ENCODE measurements at places on chromosomes 11 and 22. TPM values are rescaled to one million over a fixed set of nuclear protein-coding genes. Genes with fewer than 3 reads are reported as not detected.

The POTEH gene
- total RNA-seq, result not detected

The TBX10 gene
- not detected for total RNA-seq

The DNAJB7 gene
- not detected for total RNA-seq

The GRIA4 gene
- total RNA-seq, result not detected

The EIF4ENIF1 gene
- total RNA-seq, result 10.9 TPM

The GDPD5 gene
- 73.2 TPM for total RNA-seq

The KCTD14 gene
- 7.6 TPM for total RNA-seq

The DEPDC7 gene
- 6.0 TPM for total RNA-seq

DNA sequence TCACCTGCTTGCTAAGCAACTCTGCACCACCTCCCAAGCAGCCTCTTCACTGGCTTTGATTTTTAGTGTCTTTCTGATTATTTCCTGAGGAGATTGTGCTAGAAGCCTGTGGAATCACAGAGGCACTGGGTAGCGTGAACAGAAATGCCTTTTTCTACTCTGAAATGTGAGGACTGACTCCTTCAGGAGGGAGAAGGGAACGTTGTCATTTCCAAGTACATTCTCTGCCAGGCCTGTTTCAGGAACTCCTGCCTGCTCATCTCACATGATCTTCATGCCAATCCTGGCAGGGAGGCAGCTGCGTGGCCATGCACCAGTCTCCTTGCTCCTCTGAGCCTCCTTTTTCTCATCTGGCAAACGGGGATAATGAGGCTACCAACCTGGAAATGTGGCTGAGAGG is 49.8 kb upstream of the PRDM11 start:
- DNase-seq, result no peak

- no peak for DNase-seq
Measured at GRCh38 chr11:125564357-125564756, 4.9 kb upstream of the EI24 start.

DNA sequence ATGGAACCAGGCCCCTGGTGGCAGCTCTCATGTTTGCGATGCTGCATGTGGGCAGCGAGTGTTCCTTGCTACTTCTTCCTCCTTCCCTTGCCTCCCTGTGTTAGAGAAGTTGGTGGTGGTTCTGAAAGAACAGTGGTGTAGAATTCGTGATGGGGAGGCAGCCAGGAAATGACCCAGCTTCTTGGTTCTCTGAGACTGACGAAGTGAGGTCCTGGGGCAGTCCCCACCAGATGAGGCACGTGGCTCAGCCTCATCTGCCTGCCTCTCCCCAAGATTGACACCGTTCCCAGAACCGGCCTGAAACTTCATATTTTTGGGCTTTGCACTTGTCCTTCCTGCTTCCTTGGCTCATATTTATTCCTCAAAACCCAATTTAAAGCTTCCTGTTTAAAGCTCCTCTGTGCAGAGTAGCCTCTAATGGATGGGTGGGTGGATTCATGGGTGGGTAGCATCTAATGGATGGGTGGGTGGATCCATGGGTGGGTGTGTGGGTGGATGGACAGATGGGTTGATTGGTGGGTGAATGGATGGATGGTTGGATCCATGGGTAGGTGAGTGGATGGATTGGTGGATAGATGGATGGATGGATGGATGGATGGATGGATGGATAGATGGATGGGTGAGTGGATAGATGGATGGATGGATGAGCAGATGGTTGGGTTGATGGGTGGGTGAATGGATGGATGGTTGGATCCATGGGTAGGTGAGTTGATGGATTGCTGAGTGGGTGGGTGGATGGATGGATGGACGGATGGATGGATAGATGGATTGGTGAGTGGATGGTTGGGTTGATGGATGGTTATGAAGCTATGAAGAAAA is 77.3 kb upstream of the ATXN10 start:
- DNase-seq, result no peak

DNA sequence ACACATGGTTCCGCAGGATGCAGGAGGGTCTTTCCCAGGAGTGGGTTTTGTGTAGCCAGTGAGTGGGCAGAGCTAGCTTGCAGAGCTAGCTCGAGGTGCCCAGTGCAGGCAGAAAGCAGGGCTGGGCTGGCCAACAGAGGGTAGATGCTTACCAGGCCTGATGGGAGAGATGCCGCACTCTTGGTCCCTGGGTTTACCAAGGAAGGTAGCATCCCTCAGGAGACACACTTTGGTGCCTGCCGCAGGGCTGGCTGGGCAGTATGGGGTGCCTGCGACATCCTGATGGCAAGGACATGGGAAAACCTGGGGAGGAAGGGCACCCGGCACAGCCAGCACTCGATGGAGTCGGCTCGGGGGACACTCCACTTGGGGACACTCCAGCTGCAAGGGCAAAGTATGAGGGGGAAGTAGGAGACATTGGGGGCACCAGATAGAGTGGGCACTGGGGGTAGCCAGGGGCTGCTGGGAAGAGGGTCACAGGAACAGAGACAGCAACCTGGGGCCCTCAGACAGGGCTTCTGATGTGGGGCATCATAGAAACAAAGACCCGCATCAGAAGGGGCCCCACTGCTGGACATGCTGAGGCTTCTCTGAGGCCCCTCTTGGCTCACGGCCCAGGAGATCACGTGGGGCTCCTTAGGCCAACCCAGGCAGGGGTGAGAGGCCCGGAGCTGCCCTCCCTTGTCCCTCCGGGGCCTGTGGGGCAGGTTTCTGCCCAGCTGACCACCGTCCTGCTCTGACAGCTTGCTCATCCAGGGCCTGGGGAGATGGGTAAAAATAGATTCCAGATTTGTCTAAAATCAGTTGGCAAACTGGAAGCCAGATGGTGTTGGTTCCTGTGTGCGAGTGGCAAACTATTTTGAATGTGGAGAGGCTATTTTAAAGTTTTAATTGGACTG is 89.8 kb downstream of the MORC2 start:
- DNase-seq, result no peak

- DNase-seq, result no peak
Measured at GRCh38 chr22:41123151-41123550, 30.8 kb downstream of the EP300 start.

- DNase-seq, result no peak
Measured at GRCh38 chr22:20803696-20804324, 29.9 kb downstream of the SERPIND1 start.

GRCh38 chr22:45478108-45478771 is 24.4 kb upstream of the FBLN1 start:
- no peak for DNase-seq

GRCh38 chr11:76599041-76600013 is 71.2 kb downstream of the LRRC32 start:
- DNase-seq, result no peak

- no peak for DNase-seq
Measured at GRCh38 chr22:37397226-37397625, 30.1 kb downstream of the ELFN2 start.

GRCh38 chr11:83002053-83002452 is 69.6 kb downstream of the RAB30 start:
- no peak for DNase-seq

GRCh38 chr11:59754494-59754858 is 700 bp upstream of the STX3 start:
- DNase-seq, result no peak

- DNase-seq, result no peak
Measured at GRCh38 chr11:61392981-61393595, 701 bp downstream of the TMEM216 start.

DNA sequence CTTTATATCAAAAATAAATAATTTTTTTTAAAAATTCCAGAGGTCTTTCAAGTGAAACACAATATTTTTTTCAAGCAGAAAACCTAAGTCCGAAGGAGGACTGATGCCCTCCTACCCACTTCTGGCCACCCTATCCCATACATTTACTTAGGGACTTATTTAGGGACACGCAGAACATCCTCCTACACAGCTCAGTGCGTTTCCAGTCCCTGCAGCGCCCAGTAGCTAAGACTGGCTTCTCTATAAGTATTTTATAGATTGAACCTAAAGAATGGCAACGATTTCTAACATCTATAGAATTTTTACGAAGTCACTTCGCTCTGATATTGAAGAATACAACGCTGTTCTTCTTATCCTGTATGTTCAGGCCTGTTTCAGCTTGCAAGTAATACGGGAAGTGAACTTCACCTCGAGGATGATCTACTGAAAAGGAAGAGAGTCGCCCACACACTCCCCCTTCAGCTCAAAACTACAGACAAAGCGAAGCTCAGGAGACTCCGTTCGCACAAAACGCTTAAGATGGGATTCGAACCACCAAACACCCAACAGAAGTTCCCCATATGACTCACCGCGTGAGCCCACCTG is 328 bp downstream of the CHEK2 start:
- DNase-seq, result no peak

DNA sequence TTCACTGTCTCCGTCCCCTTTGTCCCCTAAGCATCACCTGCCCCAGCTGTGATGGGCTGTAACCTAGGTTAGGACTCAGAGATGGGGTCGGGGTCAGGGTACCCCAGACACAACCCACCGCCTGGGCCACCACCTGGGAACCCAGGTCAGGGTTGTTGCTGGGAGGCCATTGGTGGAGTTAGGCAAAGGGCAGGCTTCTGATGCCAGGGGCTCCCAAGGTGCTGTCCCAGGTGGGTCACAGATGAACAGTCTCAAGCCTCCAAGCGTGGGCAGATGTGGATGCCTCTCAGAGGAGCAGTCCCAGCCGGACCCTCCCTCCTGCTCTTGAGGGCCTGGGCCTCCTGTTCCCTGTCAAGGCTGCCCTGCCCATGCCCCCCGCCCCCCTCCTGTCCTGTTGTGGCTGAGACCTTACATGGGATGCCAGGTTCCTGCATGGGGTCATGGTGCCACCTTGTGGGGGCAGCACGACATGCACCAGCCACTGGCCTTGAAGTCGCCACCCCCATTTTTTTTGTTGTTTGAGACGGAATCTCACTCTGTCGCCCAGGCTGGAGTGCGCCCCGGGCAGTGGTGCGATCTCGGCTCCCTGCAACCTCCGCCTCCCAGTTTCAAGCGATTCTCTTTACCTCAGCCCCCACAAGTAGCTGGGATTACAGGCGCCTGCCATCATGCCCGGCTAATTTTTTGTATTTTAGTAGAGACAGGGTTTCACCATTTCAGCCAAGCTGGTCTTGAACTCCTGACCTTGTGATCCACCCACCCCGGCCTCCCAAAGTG is 12.1 kb downstream of the GATD1 start:
- peak; percentile 69 for DNase-seq

- DNase-seq, result no peak
Measured at GRCh38 chr11:65108469-65109123, 3.1 kb upstream of the TM7SF2 start.
